ENCODE measurements at places on chromosomes 5 and 9.

- no peak for DNase-seq
These were observed 264.7 kb downstream of the NSG2 start for GRCh38 chr5:174310243-174310642.

GRCh38 chr5:32836176-32836575 is 125.1 kb downstream of the NPR3 start:
- DNase-seq: no peak

- no peak for DNase-seq
These were observed 11.2 kb upstream of the SEC16A start for GRCh38 chr9:136494012-136494411.

DNA sequence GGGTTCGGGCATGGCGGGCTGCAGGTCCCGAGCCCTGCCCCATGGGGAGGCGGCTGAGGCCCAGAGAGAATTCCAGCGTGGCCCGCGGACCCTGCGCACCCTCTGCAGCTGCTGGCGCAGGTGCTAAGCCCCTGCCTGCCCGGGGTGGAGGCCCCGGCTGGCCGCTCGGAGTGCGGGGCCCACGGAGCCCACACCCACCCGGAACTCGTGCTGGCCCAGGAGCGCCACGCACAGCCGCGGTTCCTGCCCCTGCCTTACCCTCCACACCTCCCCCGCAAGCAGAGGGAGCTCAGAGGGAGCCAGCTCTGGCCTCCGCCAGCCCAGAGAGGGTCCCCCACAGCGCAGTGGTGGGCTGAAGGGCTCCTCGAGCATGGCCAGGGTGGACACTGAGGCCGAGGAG is 75.3 kb downstream of the MRPS30 start:
- no peak for DNase-seq

- DNase-seq: no peak
These were observed 172.8 kb downstream of the ERCC6L2 start for GRCh38 chr9:96048104-96048955.

- no peak for DNase-seq
These were observed 15.4 kb downstream of the LMAN2 start for GRCh38 chr5:177336112-177336511.

Measured in GM06990 (cell line).